Ovary (tissue), 10 donors: ENCODE measurements at places on chromosomes 4 and X. TPM values are rescaled to one million over a fixed set of nuclear protein-coding genes. Genes with fewer than 3 reads are reported as not detected.

DNA sequence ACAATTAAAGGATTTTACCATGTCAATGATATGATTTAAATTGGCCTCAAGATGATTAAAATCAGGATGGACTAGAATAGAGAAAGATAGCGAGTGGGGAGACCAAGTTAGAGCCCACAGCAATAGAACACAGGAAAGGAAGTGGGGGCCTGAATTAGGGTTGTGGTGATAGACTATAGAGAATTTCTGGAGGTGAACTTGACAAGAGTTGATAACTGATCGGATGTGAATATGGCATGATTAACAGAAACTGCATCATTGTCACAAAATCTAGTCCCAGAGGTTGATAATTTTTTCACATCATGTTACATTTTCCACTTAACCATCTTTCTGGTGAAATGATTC lies 26.3 kb upstream of the TRPC3 start:
- H3K27ac ChIP-seq: no peak overlapping the region
- H3K27me3 ChIP-seq: no peaks in the 10 kb centered on the region
- H3K36me3 ChIP-seq: no peaks in the 10 kb centered on the region
- H3K4me3 ChIP-seq: no peak overlapping the region

DNA sequence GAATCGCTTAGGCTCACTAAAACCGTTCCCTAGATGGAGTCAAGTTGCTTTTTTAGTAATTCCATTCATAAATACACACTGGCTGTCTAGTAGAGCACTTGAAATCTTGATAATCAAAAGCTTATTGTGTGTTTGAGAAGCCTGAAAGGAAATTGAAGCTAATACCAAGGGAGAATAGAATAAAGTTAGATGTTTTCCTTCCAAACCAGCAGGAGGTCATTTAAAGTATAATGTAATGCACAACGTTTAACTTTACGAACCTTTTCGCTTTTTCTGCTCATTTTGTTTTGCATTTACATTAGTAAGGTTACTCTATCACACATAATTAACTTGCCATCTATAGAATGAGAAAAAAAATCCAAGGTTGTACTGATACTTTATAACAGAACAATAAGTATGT lies 440.9 kb downstream of the NKX6-1 start:
- H3K4me3 ChIP-seq: no peak overlapping the region
- no peak overlapping the region for H3K27ac ChIP-seq

DNA sequence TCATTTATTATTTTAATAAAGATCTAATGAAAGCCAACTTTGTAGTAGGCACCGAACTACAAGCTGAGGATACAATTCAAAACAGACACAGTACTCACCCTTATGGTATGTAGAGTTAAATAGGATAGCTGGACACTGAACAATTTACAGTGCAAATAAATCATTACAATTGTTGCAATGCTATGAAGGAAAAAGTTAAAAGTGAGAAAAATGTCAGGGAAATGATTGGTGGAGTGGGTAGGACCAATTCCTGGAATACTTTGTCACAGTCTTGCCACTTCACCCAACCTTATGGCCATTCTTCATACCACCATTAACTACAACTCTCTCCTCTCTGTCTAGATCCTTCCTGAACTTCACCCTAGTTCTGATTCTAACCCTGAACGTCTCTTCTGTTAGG lies 70.1 kb upstream of the CCSER1 start:
- no peaks in the 10 kb centered on the region for H3K36me3 ChIP-seq
- H3K4me1 ChIP-seq: no peaks in the 10 kb centered on the region
- no peak overlapping the region for H3K4me3 ChIP-seq
- H3K27ac ChIP-seq: no peak overlapping the region

GRCh38 chrX:111857534-111858060 lies 18.4 kb upstream of the TRPC5OS start:
- no peak overlapping the region for H3K4me3 ChIP-seq
- H3K27ac ChIP-seq: no peak overlapping the region
- no peaks in the 10 kb centered on the region for H3K4me1 ChIP-seq
- DNase-seq: no peak
- H3K36me3 ChIP-seq: no peaks in the 10 kb centered on the region
- no peaks in the 10 kb centered on the region for H3K27me3 ChIP-seq

DNA sequence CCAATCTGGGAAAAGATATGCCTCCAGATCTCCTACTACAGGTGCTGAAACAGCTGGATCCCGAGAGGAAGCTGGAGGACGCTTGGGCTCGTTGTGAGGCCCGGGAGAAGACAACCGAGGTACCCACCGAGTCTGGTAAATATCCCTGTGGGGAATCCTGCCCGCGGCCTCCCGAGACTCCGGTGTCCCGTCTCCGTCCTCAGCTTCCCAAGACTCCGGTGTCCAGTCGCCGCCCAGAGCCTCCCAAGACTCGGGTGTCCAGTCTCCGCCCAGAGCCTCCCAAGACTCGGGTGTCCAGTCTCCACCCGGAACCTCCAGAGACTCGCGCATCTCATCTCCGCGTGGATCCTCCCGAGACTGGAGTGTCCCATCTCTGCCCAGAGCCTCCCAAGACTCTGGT lies 639 bp downstream of the FAM47B start:
- no peak overlapping the region for H3K27ac ChIP-seq
- H3K4me3 ChIP-seq: no peak overlapping the region
- no peaks in the 10 kb centered on the region for H3K27me3 ChIP-seq
- no peak for DNase-seq

GRCh38 chrX:28659269-28659668 lies 72.0 kb downstream of the IL1RAPL1 start:
- no peak overlapping the region for H3K4me3 ChIP-seq
- H3K36me3 ChIP-seq: no peaks in the 10 kb centered on the region
- no peak for DNase-seq
- no peak overlapping the region for H3K27ac ChIP-seq
- H3K27me3 ChIP-seq: no peaks in the 10 kb centered on the region

DNA sequence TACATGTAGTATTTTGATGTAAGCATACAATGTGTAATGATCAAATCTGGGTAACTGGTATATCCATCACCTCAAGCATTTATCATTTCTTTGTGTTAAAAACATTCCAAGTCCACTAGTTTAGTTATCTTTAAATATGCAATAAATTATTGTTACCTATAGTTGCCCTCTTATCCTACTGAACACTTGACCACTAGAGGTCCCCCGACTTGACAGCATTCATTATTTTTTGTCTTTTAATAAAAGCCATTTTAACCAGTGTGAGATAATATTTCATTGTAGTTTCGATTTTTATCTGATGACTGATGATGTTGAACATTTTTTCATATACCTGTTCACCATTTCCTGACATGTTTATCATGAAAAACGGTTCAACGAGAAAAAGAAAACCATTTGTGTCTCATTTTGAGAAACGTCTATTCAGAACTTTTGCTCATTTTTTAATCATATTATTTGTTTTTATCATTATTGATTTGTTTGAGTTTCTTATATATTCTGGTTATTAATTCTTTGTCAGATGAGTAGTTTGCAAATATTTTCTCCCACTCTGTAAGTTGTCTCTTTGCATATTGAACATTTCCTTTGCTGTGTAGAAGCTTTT lies 199.0 kb upstream of the CXXC4 start:
- H3K4me1 ChIP-seq: no peaks in the 10 kb centered on the region
- H3K27ac ChIP-seq: no peak overlapping the region
- no peak for DNase-seq
- no peaks in the 10 kb centered on the region for H3K36me3 ChIP-seq

DNA sequence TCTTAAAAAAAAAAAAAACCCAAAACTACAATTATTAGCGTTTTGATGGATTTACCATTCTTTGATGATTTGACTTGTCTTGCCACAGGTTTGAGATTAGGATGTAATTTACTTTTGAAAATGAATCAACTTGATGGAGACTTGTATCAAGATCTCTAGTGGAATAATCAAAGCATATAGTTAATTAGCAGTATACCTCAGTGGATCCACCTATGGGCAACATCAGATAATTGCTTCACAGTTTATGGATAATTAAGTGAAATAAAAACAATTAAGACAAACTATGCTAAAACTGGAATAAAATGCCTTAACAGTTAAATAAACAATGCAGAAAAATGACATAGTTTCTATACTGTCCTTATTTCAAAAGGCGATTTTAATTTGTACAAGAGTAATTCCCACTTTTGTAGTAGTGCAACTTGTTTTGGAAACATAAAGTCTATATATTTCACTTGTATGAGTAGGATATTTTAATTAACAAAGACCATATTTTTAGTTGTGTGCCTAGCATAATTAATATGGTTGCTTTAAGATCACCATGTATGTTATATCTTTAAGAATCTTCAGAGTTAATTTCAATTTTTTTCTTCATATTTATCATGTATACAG lies 4.2 kb downstream of the CPEB2 start:
- H3K27me3 ChIP-seq: no peaks in the 10 kb centered on the region
- H3K36me3 ChIP-seq: no peaks in the 10 kb centered on the region
- DNase-seq: no peak
- H3K4me3 ChIP-seq: no peak overlapping the region

The BGN gene
- total RNA-seq: 10.0 TPM

The RASL11B gene
- total RNA-seq: 39.8 TPM

The ANKRD50 gene
- total RNA-seq: 12.5 TPM

The DCAF4L1 gene
- total RNA-seq: 0.13 TPM

The PABPC4L gene
- total RNA-seq: 1.4 TPM

The DMRTC1B gene
- total RNA-seq: 4.3 TPM
